Cerebellar nuclear complex (tissue), 1 donor: ENCODE measurements at places on chromosomes 2 and 18.

GRCh38 chr2:234565201-234565600 is 68.3 kb upstream of the ARL4C start:
- DNase-seq: no peak

- DNase-seq: no peak
These were observed 120.2 kb downstream of the TSN start for GRCh38 chr2:121875585-121876185.

DNA sequence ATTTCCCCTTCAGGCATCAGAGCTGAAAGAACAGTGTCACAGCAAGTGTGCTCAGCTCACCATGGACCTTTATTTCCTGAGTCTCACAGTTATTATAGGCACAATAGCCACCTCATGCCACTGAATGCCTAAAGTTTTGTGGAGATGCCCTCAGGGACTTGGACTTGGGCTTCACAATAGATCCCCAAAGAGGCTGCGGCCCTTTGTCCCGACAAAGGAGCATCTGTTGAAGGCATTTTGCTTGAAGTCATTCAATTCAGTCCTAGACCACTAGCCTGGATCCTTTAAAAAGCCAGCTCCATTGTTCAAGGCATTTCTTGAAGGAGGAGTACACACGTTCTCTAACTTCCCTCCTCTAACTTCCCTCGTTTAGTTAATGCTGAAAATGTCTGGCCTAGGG is 125.4 kb downstream of the DCC start:
- DNase-seq: no peak

- no peak for DNase-seq
These were observed 60.6 kb upstream of the ATP8B1 start for GRCh38 chr18:57863706-57864105.

GRCh38 chr2:207356567-207356966 is 173.2 kb upstream of the CREB1 start:
- DNase-seq: no peak

DNA sequence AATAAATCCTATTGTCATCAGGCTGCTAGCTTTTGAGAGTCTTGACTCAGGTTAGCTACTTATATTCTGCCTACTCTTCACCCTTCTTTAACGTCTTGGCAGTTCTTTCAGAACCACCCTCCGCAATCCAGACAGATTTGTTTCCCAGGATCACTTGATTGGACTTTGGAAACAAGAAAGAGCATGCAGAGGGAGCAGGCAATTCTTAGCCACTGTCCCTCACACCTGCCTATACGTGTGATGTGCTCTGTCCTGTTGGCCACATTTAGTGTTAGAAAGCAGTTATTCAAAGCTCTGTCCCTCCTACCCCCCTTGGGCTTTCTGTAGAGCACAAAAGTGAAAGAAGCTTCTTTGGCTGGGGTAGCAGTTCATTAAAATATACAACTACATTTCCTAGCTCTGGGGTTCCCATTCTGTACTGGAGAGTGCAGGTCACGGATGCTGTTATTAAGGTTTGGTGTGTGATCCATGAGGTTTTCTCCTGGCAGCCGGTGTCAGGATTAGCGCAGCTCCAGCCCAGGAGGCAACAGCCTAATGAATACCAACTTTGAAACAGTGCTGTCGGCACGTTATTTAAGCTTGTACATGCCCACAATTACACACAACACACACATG is 6.3 kb downstream of the FZD5 start:
- DNase-seq: no peak

GRCh38 chr2:152441961-152442360 is 107.0 kb downstream of the FMNL2 start:
- no peak for DNase-seq

DNA sequence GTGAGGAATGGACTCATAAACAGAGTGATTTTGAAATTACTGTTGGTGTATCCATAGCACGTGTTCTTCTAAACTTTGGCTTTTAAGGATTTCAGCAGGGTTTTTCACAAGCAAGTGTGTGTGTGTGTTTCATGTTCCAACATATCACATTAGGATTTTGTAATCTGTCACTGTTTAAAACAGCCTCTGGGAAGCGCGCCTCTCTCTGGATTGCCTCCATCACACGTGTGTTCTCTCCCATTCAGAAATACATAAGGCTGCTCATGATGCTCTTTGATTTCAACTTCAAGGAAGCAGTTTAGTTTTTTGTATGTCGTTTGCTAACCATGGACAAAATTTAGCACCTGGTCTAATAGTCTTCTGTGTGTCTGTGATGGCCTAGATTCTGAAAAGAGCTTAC is 370.4 kb downstream of the MTX2 start:
- DNase-seq: no peak

GRCh38 chr18:70732916-70733315 is 444.1 kb downstream of the SOCS6 start:
- DNase-seq: no peak

DNA sequence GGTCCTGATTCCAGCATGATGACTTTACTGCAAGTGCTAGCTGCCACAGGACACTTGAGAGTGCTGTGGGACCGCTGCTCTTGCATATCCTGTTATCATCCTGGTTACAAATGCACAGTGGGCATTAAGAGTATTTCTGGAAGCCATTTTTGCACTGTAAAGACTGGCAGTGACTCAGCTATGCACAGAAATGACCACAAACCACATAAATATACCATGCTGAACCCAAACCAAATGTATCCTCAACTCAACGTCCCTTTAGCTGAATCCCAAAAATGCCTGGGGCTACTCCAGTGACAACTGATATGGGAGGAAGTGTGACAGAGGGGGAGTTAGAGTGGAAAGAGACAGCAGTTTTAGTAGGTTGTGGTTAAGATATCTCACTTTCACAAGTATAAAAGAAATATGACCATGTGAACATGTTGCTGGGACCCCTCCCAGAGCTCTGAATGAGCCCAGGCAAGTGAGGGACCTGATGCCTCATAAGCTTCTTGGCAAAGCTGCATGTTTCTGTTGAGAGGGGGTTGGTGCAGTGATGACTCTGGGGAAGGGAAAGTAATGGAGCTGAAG is 37.3 kb downstream of the RHBDD1 start:
- DNase-seq: no peak

DNA sequence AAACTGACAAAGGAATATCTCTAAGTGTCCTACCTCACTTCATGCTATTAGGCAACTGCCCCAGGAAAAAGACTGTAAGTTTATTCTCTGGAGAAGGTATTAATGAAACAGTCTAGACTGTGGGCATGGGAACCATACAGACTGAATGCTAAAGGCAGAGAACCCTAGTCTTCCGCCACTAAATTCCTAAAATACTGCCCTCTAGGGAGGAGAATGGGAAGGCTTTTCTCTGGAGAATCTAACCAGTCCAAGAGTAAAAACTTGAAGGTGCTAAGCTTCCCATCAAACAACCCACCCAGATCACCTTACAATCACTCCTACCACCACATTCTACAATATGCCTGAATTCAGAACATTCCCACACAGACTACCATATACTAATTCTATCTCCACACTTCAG is 3.4 kb downstream of the SRBD1 start:
- no peak for DNase-seq

DNA sequence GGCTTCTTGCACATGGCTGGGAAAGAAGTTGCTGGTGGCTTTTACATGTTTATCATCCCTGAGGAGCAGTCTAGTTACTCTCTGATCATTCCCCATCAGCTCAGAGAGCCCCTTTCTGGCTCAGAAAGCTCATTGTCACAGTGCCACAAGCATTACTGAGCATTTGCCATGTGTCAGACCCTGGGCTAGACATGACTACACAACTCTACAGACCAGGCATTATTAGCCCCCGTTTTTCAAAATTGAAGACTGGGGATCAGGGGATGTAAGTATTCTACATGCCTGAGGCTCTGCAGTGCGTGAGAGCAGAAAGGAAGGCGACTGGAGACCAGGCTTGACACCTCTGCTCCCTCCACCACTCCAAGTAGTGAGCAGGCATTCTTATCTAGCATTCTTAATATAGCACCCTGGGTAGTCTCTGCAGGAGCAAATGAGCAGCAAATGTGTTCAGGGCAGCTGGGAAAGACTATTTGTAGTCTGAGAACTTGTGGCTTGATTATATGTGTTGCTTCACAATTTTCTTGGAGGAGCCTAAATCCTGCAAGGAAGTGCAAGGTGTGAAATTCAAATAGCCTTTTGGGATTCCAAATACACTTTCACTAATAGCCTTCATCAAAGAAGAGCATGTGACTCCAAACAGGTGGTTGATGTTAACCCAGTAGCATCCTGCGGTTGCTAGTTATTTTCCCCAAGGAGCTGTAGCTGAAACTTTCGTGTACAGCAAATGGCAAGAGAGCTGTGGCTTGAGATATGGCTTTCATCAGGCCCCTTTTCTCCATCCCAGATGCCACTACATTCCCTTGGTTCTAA is 143.2 kb downstream of the DDX1 start:
- no peak for DNase-seq

DNA sequence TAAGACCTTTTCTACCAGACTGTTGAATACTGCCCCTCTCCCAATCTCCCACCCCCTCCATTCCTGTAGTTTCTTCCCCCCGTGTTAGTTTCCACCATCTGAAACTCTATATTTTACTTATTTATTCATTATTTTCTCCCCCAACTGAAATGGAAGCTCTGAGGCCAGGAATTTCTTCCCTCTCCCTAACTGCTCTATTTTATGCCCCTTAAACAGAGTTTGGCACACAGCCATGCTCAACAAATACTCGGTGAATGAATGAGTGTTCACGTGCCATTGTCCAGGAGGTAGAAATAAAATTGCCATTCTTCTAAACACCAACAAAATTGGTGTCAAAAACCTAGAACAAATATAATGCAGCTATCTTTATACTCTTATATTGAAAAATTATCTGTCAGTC is 5.6 kb downstream of the ITGB1BP1 start:
- DNase-seq: no peak

- DNase-seq: no peak
These were observed 567.4 kb downstream of the ARHGAP15 start for GRCh38 chr2:143696651-143697050.

- DNase-seq: no peak
These were observed 27.6 kb upstream of the LGALSL start for GRCh38 chr2:64426183-64426952.

DNA sequence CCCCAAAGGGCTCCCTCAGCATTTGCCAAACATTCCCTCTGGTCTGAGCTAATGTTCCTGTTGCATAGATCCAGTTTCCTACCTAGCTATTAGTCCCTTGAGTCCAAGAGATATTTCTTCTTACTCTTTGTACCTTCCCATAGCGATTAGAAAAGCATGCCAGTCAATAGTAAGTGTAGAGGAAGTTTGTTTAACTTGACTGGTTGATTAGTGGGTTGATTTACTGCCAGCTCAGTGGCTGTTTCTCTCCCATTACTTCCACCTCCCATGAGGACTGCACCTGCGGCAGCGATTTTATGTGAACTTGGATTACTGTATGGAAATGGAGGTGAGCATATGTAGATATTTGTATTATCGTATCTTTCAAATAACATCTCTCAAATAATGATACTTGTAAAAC is 1748.4 kb upstream of the CELF4 start:
- no peak for DNase-seq

DNA sequence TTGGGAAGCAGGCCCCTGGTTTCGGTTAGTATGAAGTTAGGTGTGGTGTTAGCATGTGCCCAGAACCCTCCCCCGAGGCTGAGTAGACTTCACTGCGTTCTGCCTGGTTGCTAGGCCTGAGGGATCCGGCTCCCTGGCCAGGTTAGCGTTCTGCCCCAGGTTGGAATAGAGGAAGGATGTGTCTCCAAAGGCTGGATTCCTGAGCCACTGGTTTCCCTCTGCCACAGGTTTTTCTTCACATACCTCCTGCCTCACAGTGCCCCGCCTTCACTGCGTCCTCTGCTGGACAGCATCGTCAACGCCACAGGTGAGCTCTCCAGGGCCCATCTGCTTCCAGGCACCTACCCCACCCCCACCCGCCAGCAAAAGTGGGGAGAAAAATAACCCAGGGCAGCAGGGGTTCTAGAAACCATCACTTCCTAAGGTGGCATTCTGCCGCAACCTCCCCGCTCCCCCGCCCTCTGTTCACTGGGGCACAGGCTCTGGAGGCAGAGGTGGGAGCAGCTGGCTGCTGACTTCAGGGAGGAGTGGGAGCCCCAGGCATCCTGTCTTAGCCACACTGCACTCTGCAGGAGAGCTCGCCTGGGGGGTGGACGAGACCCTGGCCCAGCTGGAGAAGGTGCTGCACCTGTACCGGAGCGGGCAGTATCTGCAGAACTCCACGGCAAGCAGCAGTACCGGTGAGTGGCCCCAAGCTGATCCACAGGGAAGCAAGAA is 7.1 kb downstream of the PKDCC start:
- no peak for DNase-seq

- no peak for DNase-seq
These were observed 47.2 kb downstream of the PLEK start for GRCh38 chr2:68412127-68412819.

DNA sequence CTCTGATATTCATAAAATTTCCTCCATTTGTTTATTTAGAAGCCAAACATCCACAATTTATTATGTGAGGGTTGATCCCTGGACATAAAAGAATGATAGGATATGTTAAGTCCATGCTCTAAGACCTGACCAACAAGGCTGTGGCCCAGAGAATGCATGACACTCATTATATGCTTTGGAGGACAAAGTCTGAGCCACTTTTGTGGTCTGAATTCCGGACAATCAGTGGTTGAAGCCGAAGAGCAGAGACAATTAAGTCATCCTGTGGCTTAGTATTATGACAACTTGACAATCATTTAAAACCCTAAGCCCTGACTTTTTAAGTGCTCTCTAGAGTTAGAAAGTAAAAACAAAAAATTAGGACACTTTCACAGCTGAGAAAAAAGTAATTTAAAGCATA is 483.3 kb downstream of the PLCL1 start:
- no peak for DNase-seq

- no peak for DNase-seq
These were observed 90.3 kb downstream of the HDAC4 start for GRCh38 chr2:239310401-239311061.

DNA sequence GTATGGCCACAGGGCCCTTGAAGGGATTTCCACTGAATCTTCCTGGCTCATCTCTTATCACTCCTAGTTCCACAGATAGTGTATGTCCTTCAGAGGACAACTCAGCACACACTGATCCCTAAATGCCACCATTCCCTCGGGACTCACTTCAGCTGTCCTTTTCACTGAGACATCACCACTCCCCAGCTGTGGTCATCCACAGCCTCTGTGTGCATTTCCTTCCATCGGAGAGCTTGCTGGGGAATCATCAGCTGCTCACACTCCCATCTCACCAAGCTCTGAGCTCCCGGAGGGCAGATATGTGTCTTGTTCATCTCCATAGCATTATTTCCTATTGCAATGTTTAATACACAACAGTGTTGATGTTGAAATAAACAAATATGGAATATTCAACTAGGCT is 759.5 kb downstream of the RNF144A start:
- DNase-seq: no peak

DNA sequence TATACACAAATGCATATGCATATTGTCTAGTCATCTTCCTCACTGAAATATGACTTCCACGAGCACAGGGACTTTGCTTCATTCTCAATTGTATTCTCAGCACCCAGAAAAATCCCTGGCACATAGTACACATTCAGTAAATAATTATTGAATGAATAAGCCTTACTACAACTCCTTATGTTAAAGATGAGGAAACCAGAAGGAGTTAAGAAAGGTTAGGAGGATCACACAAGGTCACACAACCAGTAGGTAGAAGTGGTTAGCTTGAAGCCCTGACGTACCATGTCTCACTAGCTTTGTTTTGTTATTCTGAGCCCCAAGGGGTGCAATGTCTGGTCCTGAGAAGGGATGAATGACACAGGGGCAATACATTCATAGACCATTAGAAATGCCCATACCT is 220.9 kb upstream of the PID1 start:
- DNase-seq: no peak
